Naive B cell (primary cell): ENCODE measurements at places on chromosomes 7 and 10. TPM values are rescaled to one million over a fixed set of nuclear protein-coding genes. Genes with fewer than 3 reads are reported as not detected.

- DNase-seq: no peak
These were observed 115.9 kb upstream of the DNAJB12 start for GRCh38 chr10:72470666-72471065.

GRCh38 chr10:90269699-90270098 is 568.3 kb downstream of the KIF20B start:
- peak; percentile 5 for DNase-seq

- DNase-seq: peak; percentile 42
These were observed 12.8 kb downstream of the MEIG1 start for GRCh38 chr10:14971867-14972448.

GRCh38 chr7:11153694-11154093 is 180.0 kb downstream of the PHF14 start:
- DNase-seq: no peak

MOGAT3 gene
- not detected for polyA plus RNA-seq

GRCh38 chr7:94295850-94296249 is 98.8 kb upstream of the COL1A2 start:
- no peak for DNase-seq

FRAT1 gene
- polyA plus RNA-seq: 11.2 TPM

GRCh38 chr10:94405406-94405805 is 3.1 kb downstream of the TBC1D12 start:
- DNase-seq: no peak

ZNF282 gene
- polyA plus RNA-seq: 0.98 TPM

DNA sequence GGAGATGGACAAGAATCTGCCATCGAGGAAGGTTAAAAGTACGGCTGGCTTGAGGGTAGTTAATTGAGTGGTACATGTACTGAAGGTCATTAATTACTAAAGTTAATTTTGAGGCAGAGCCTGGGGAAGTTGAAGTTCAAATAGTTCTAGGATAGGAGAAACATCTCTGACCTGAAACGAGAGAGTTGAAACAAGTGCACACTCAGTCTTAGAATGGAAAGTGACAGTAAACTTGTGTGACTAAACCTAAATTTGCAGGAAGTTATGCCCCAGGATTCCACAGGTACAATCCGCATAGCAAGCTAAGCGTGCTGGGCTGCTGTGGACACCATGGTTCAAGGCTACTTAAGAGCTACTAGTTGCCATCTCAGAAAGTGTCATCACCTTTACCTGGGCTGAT is 209.9 kb downstream of the CHCHD3 start:
- no peak for DNase-seq

- no peak for DNase-seq
These were observed 17.6 kb downstream of the STAM start for GRCh38 chr10:17661510-17661909.

DNA sequence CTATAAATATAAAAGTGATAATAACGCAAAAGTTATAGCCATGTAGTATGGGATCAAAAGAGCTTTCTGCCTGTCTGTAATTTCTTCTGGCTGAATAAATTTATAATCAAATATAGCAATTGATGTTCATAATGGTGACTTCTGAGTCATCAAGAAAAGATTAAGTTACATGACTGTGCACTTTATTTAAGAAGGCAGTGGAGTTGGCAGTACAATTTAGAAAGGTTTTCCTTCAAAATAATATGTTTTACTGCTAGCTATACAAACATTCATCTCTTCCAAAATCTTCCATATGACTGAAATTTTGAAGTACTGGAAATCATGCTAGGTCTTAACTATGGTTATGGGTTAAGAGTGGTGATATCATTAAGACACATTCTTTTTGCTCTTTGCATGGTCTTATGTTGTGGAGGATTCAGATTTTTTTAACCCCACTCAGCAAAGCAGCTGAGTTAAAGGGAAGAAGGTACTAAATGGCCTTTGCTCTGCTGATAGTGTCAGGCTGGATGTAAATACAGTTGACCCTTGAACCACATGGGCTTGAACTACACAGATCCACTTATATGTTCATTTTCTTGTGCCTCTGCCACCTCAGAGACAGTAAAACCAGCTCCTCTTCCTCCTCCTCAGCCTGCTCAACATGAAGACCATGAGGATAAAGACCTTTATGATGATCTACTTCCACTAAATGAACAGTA is 323.6 kb downstream of the BBS9 start:
- no peak for DNase-seq

DNA sequence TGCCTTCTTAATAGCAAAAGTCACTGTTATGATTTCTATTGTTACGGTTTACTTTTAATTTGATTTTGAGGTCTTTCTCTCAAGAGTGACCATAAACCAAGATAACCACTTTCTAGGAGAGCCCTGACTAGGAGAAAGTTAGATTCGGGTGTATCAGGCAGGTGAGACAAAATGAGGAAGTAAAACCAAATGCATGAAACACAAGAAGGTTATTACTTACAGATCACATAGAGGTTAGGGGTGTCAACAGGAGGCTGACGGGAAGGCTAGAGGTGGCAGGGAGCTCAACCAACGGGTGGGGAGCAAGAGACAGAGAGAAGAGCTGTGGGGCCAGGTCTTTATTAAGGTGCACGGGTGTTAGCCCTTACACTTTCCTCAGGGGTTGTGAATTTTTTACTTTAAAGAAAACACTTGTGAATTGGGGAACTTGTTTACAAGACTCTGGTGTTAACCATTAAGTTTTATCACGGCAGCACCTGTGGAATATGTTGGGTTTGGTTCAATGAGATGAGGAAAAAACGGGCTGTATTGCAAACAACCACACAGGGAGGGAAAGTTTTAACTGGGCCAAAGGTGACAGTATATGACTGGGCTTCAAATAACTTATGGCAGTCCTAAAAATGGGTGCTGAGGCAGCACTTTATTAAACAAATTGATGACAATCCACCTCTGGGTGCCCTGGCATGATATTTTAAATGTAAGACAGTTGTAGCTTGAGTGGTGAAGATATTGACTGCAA is 154.9 kb downstream of the SDHAF3 start:
- DNase-seq: no peak

- DNase-seq: no peak
These were observed 43.9 kb upstream of the GSAP start for GRCh38 chr7:77460057-77460486.

BMPER gene
- not detected for polyA plus RNA-seq

- no peak for DNase-seq
These were observed 320.5 kb downstream of the PTPRN2 start for GRCh38 chr7:158266817-158267741.

CPA2 gene
- polyA plus RNA-seq: not detected

CYP3A4 gene
- polyA plus RNA-seq: not detected

DNA sequence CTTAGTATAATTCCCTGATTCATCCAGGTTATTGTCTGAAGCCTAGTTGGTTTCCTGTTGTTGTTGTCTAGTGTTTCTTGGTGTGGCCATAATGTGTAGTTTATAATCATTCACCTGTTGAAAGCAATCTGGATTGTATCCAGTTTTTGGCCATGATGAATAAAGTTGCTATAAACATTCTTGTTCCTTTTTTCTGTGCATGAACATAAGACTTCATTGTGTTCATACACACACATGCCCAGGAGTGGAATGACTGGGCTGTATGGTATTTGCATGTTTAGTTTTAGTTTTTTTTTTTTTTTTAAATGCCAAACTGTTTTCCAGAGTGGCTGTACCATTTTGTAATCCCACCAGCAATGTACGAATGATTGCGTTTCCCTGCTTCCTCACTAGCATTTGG is 349.8 kb downstream of the SDK1 start:
- DNase-seq: no peak

XRCC2 gene
- not detected for polyA plus RNA-seq

GRCh38 chr7:131250331-131250730 is 77.3 kb upstream of the MKLN1 start:
- DNase-seq: no peak
